ENCODE measurements at places on chromosomes 5 and 9. TPM values are rescaled to one million over a fixed set of nuclear protein-coding genes. Genes with fewer than 3 reads are reported as not detected.

Gene CATSPER3
- total RNA-seq, result 0.42 TPM

Gene HARS1
- total RNA-seq, result 78.1 TPM

Gene PCDHGA7
- total RNA-seq, result 0.90 TPM

Gene ARHGEF39
- total RNA-seq, result 16.6 TPM

Gene SARDH
- not detected for total RNA-seq

Gene ADAMTS12
- total RNA-seq, result 6.6 TPM

Gene DBH
- total RNA-seq, result not detected

Gene PPIC
- 16.5 TPM for total RNA-seq

Gene TEX10
- 27.0 TPM for total RNA-seq

Gene ROR2
- total RNA-seq, result 1.6 TPM

Gene MZB1
- total RNA-seq, result not detected

Gene HAND1
- total RNA-seq, result 0.23 TPM

Gene BTNL8
- not detected for total RNA-seq

Gene F12
- 22.9 TPM for total RNA-seq

Gene TBC1D2
- total RNA-seq, result 10.2 TPM

Gene LCN15
- total RNA-seq, result not detected

Gene MAMDC2
- 0.23 TPM for total RNA-seq

Gene GPR21
- total RNA-seq, result not detected

Gene FBN2
- 12.1 TPM for total RNA-seq

Gene MYMK
- not detected for total RNA-seq

Gene PCDHA8
- total RNA-seq, result not detected

Gene MTX3
- total RNA-seq, result 6.2 TPM

Gene SWI5
- total RNA-seq, result 42.0 TPM

Gene DEPDC1B
- total RNA-seq, result 14.6 TPM

Gene ADAMTSL2
- not detected for total RNA-seq

Gene PPP3R2
- total RNA-seq, result not detected

Gene LECT2
- not detected for total RNA-seq

Gene UQCRQ
- 448 TPM for total RNA-seq

Gene ANKRD18A
- total RNA-seq, result 9.2 TPM
